GM04504 (cell line): ENCODE measurements at places on chromosomes 2 and 18.

DNA sequence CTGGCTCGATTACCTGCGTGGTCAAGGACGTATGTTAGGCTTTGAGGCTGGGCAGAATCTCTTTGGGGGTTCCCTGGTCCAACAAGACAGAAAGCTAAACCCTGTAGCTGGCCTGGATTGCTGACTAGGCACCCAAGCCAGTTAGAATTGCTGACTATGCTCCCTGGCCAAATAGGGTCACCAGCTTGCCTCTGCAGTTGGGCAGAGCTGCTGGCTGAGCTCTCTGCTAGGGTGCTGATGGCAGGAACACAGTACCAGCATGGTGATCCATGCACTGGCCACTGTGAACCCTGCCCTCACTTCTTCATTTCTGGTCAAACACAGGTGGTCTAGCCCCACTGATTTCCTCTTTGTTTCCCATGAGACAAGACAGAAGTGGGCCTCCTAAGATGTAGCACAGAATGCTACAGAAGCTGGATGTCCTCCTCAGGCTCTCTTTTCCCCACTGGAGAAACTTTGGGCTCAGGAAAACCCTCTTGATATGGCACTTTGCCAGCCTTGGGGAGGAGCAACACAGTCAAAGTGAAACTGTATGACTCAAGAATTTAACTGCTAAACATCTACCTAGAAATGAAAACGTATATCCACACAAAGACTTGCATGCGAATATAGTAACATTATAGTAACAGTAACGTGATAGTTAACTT is 20.8 kb downstream of the SP140L start:
- DNase-seq: no peak

DNA sequence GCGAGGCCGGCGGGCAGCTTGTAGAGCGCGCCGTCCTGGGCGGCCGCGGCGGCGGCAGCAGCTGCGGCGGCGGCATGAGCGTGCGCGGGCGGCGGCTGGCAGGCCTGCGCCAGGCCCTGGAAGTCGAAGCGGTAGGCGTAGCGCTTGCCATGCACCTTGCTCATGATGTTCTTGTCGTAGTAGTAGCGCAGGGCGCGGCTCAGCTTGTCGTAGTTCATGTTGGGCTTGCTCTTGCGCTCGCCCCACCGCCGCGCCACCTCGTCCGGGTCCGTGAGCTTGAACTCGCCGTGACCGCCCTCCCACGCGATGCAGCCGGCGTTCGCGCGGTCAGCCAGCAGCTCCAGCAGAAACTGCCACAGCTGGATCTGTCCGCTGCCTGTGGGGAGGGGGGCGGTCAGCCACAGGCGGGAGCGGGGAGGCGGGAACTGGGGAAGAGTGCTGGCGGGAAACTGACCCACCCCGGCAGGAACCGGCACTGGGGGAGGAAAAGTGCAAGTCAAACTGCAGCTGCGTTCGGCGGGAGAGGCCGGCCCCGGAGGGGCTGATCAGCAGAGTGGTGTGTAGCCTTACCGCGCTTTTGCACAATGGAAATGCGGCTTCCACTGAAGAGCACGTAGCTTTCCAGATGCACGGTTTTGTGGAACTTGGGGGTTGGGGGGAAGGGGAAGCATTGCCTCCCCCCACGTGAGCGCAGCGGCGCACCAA is 3.0 kb downstream of the FEV start:
- DNase-seq: no peak

DNA sequence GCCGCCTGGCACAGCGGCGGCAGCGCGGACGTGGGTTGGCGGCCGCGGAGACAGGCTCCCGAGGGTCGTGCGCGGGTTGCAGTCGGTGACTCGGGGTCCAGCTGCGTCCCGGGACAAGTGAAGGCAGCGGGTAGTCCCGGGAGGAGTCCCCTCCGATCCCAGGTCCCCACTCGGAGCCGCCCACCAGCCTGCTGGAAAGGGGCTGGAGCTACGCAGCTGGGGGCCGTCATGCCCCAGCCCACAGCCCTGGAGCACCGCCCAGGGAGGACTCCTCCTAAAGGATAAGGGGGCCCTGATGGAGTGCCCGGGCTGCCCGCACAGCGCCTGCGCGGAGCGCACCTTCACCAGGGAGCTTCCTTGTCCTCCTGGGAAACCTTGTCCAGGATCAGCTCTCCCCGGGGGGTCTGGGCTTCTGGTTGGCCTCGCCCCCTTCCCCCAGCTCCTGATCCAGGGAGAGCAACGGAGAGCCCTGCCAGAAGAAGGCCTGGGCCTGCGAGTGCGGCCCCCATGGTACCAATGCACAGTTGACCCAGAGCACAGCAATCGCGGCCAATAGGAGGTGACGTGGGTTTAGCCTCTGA is 25.9 kb upstream of the ALPP start:
- DNase-seq: no peak

DNA sequence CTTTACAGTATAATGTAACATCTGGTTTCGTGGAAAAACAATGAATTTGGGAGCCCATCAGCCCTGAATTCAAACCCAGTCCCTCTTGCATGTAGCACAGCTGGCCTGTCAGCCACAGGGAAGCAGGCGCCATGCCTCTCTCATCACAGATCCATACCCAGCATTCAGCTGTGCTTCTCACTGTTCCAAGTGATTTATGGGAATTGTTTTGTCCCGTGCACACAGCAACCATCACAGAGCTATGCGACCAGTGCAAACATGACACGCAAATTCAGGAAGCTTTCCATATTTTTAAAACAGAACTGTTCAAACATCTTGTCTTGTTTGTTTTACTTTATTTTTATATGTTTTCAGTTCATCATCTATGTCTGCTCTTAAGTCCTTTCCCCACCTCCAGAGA is 496.1 kb downstream of the EIPR1 start:
- no peak for DNase-seq

- DNase-seq: no peak
Measured at GRCh38 chr2:163264341-163264740, 425.8 kb upstream of the KCNH7 start.

- no peak for DNase-seq
Measured at GRCh38 chr2:98753801-98754200, 22.9 kb upstream of the MGAT4A start.

DNA sequence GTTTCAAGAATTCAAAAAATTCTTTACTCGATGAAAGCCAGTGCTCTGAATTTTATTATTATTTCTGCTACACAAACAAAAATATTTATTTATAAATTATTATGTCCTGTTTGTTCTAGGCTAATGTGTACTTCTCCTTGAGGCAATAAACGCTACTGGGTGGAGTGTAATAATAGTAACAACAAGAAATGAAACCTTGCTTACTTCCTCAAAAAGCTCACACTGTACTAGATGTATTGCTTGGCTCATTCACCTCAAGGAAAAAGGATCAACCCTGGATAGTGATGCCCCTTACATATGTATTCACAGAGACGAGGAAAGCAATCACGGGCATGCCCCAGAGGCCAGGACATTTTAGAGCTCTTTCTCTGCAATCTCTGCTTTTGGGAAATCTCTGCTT is 685.6 kb upstream of the NXPH2 start:
- no peak for DNase-seq

DNA sequence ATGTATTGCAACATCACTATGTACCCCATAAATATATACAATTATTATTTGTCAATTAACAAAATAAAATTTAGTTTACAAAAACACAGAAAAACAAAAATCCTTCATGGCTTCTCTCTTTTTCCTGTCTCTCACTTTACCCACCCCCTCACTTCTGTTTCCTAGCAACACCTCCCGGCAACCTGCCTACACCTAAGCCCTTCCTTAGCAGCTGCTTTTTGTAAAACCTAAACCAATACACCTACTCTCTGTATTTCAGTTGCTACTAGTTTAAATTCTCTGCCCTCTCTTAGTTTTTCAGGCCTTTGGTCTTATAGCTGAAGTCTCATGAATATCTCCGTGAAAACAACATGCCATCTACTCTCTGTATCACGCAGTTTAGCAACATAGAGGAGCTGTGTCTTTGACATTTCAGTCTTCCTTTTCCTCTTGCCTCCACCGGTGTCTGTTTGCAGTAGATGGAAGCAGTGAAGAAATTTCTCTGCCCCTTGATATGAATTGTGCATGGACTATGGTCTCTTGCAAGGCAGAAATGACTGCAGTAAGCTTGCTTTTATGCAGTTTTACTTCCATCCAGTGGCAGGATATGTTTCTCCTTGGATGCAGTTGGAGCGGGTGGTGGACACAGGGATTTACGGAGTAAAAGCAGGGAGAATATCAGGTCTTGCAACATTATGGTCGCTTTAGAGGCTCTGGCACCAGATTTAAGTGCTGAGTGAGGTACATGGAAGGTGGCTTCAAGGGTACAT is 42.0 kb upstream of the ZDBF2 start:
- no peak for DNase-seq

GRCh38 chr2:31383471-31384153 is 30.9 kb downstream of the XDH start:
- DNase-seq: no peak

DNA sequence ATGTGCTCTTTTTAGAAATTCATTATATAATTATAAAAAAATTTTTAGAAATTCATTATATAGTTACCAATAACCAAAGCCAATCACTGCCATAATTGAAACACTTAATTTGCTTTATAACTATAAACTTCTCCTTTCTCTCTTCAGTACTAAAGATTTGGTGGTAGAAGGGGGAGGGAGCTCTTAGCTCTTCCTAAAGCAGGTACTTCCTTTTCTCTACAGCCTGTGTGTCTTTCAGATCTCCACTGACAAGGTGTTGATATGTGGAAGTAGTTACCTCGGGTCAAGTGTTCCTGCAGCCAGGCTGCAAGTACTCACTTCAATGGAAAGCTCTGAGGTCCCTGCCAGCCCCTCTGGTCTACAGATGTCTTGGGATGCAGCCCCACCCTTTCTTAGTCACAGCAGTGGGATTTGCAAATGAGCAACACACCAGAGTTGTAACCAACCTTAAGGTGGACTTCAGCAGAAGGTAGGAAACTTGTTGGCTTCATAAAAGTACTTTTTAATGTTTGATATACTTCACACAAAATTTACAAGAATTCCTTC is 690.0 kb downstream of the ARHGAP15 start:
- DNase-seq: no peak

GRCh38 chr18:65409261-65409660 is 341.6 kb upstream of the CDH7 start:
- no peak for DNase-seq

DNA sequence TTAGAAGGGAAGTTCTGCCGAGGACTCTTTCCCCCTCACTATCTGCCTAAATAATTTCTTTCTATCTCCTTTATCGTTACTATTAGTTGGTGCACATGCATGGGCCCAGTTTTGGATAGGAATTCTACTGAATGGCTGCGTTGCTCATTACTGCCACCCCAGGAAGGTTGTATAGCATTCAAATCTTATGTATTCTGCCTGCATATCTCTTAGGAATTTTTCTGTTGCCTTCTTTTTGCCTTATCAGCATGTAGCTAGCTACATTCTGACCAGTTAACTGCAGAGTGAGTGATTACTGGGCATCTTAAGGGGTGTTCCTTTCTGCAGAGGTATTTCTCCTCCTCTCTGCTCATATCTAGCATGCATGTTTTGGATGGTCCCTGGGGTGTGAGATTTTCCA is 239.6 kb downstream of the TDRD15 start:
- no peak for DNase-seq

- no peak for DNase-seq
Measured at GRCh38 chr2:47089083-47089464, 66.0 kb downstream of the STPG4 start.

- no peak for DNase-seq
Measured at GRCh38 chr2:212073360-212073759, 465.2 kb downstream of the ERBB4 start.

DNA sequence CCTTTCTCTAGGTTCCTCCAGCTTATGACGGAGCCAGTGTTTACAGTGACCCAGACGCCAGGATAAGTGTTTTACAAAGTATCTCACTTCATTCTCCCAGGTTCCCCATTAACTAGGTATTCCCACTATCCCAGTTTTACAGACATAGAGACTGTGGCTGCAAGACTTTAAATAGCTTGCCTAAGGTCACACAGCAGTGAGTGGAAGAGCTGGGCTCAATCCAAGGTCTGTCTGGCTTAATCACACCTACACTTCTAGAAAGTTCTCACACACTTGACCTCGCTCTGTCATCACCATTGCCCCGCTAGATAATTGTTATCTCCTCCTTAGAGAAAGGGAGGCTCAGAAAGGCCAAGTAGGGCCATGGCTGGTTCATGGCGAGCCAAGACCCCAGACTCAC is 110.2 kb downstream of the ANTXR1 start:
- no peak for DNase-seq

- DNase-seq: no peak
Measured at GRCh38 chr18:77131100-77131651, 1.4 kb downstream of the MBP start.

DNA sequence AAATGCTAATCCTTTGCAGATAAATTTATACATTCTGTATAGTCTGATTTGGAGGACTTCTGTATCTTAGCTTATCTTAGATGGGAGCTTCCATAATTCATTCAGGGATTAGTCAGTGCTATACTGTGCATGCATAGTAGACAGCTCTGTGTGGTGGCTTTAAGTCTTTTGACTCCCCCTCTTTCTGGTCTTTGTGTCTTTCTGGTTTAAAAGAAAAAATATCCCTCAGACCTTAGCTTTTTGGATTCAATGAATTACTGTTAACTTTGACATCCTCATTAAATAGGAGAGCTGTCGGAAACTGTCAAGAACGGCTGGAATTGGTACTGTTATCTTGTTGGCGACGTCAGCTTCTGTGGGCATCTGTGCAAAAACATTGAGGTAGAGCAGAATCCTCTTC is 130.4 kb downstream of the SPTBN1 start:
- no peak for DNase-seq

DNA sequence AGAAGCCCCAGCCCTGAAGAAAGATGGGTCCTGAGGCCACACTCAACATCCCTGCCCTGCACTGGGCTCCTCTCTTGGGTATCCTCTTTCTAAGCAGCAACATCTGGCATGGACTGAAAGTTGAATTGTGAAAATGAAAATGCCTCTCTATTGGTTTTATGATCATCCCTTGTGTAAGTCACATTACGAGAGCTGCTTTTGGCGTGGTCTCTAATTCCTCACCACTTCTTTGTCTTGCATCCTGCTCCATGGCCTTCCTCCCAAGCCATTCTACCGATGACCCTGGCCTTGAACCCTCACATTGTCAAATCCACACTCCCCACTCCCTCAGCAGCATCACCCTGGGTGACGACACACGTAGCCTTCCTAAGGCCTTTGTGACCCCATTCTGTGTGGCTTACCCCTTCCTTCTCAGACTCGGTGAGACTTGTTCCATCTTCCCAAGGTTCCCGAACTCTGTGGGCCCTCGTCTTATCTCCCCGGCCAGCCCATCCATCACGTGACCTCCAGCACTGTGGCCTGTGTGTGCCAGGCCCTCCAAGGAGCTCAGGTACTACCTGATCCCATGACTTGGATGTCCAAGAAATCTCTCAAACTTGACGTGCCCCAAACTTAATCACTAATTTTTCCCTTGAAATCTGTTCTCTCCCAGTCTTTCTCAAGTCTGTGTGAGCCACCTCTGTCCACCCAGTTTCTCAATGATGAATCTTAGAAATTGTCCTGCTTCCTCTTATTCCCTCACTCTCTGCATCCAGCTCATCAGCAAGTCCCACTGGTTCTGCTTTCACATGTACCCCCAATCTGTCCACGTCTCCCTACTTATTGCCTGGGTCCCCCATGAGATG is 194.7 kb upstream of the HS6ST1 start:
- DNase-seq: no peak
